SK-MEL-5 (cell line): ENCODE measurements at places on chromosomes 6 and 20. TPM values are rescaled to one million over a fixed set of nuclear protein-coding genes. Genes with fewer than 3 reads are reported as not detected.

DNA sequence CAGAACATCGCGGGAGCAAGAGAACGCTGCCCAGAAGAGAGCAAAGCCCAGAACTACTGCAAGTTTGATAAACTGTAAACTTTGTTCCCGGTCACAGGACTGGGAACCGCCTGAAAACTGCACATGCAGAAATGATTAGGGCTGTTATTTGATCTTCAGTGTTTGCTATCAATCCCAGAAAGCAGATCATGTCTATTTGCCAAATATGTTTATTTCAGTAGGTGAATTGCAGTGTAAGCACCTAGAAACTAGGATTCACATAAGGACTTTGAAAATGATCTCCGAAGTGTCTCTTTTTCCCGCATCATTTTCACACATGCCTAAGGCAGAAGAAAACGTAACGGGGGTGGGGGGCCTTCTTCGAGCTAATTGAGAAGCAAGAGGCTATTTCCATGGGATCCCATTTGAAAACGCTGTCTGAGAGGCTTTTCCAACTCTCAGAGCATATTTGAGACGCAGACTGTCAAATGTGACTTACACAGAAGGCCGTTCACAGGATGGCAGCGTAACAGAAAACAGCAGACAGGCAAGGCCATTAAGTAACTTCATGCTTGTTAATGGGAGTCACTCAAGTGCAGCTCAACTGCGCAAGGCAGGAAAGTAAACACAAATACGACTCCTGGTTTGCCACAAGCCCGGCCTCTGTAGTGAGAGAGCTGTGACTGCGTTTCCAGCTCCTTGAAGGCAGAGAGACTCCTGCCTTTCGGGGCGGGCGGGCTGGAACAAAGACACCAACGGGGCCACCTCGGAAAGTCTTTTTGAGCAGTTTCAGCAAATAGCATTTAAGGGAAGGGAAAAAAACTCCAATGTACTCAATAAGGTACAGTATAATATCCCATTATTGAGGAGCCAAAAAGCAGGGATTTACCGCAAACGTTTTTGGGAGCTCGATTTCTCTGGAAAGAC is 144.7 kb upstream of the ZNF217 start:
- peak; percentile 81 for DNase-seq

DNA sequence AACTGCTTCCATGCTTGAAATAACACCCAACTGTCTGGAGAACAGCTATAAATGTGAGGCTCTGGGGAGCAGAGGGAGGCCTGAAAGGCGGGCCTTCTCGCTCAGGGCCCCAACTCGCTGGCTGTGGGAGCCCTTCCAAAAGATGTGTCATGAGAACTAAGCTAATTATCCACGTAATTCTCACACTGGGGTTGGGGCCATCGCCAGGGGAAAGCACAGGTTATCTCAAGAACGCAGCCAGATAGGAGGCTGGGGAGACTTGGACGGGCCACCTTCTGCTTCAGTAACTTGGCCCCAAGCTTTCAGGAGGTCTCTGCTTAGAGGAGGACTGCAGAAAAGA is 1.6 kb downstream of the PXDC1 start:
- no peak for DNase-seq

DNA sequence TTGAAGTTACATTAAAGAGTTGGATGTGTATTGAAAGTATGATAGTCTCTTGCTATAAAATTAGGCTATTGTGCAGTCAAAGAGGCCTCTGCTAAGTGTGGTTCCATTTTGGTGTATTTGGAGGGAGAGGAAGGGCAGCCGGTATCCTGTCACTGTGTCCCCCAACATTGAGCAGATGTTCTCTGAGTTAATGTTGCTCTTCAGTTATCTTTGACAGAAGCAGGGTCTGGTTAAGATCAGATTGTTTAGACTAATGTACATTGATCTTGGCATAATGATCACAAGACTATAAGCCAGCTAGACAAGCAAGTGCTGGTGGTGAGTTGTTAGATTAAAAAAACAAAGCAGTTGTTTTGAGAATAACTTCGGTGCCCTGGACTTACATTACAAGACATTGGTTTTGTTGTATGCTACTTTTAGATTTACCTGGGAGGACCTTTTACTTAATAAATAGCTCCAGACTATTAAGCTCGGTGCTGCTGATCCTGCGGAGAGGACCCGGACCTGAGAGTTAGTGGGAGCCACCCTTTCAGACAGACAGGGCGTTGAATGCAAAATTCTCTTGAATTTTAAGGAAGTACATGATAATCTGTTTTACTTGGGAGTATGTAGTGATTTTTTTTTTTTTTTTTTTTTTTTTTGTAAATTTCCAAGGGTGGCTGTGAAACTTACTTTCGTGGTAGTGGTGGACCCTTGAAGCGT is 97.8 kb downstream of the JARID2 start:
- no peak for DNase-seq

- no peak for DNase-seq
Observed at GRCh38 chr6:21227486-21227885, 366.1 kb upstream of the SOX4 start.

DNA sequence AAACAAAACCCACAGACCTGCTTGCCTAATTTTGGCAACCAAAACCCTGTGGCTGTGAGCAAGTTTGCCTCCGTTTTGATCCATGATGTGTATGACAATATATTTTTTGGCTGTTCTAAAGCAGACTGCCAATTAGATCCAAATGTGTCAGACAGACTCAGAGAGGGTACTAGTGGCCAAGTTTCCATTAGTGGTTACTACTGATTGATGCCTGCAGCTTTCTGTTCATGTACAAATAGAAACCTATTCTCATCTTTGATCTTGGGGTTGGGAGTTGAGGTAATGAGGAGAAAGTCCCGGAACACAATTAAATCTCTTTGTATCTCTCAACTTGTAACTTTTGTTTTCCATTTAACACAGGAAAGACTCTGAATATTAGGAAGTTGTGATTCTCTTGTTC is 100.9 kb downstream of the RNF144B start:
- no peak for DNase-seq

DNA sequence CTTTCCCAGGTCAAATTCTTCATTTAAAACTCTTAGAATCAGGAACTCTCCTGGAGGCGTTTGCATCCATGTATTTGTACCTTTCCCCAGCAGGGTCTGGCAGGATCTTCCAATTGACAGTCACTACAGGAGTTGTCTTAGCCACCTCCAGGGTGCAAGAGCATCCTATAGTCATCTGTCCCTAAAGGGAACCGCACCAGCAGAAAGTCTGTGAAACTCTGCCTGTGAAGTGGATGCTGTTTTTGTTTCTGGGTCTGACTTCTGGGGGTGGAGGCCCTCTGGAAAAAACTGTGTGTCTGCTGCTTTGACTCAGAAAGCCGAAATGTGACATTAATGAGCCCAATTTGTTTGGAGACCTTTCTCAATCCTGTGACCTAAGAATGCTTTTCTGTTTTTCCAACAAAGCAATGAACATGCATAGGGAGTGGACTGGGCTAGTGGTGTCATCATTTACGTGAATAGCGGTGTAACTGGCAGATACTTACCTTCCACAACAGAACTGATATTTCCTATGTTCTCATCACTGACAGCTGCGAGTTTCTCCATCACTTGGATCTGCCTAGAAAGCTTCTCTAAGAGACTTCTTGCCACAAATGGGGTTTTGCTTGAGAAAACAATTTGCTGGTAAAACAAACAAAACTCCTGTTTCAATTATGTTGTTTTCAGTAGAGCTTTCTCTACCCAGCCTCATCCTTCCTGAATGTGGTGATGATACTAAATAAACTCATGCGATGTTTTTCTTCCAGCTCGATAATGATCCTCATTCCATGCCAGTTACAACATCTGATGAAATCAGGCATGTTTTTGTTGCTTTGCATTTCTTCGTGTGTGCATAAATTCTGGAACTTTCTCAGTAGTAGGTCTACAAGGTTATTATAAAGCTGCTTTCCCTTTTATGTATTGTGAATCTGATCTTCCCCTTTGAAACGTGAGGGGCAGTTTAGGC is 33.3 kb upstream of the ARMH2 start:
- DNase-seq = no peak

- DNase-seq = no peak
Observed at GRCh38 chr20:51493346-51493791, 49.1 kb downstream of the NFATC2 start.

GRCh38 chr20:45341939-45342854 is 6.0 kb downstream of the SDC4 start:
- peak; percentile 97 for DNase-seq

Gene AKAP7
- total RNA-seq = 7.5 and 13.8 TPM in 2 replicates

Gene KHDC1
- total RNA-seq = 0.19 TPM in 1 of 2 replicates, not detected in the other

Gene OTOR
- not detected in 2 replicates for total RNA-seq

Gene PDYN
- not detected in 2 replicates for total RNA-seq

Gene SCRT2
- total RNA-seq = not detected in 2 replicates

Gene TOX2
- total RNA-seq = 0.37 and 0.51 TPM in 2 replicates
